ENCODE measurements at places on chromosomes 16 and 17. TPM values are rescaled to one million over a fixed set of nuclear protein-coding genes. Genes with fewer than 3 reads are reported as not detected.

- peak; percentile 15 for DNase-seq
These were observed 571.0 kb upstream of the EEF2KMT start for GRCh38 chr16:5668553-5668952.

HOXB1 gene
- not detected for polyA plus RNA-seq

GRCh38 chr17:80612997-80613731 is 68.5 kb downstream of the RPTOR start:
- no peak for DNase-seq

TBC1D3I gene
- 0.19 TPM for polyA plus RNA-seq

DNA sequence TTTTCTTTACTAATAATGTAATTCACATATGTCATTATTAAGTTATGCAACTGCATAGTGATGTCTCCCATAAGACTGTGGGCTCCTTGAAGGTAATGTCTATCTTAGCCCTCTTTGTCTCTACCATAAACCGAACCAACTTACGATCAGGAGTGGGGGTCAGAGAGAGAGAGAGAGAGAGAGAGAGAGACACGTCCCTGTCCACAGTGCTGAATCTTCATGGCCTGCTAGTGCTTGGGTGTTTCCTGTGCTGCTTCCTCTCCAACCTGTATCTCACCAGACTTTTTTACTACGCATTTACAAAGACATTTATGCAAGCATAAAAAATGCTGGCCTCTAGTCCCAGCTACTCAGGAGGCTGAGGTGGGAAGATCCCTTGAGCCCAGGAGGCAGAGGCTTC is 52.2 kb upstream of the HAPSTR1 start:
- no peak for DNase-seq

GRCh38 chr16:2591476-2592240 is 53.8 kb downstream of the PDPK1 start:
- no peak for DNase-seq

KCNAB3 gene
- 2.1 TPM for polyA plus RNA-seq

- DNase-seq, result no peak
These were observed 4.2 kb downstream of the PLD6 start for GRCh38 chr17:17201907-17202306.

DNA sequence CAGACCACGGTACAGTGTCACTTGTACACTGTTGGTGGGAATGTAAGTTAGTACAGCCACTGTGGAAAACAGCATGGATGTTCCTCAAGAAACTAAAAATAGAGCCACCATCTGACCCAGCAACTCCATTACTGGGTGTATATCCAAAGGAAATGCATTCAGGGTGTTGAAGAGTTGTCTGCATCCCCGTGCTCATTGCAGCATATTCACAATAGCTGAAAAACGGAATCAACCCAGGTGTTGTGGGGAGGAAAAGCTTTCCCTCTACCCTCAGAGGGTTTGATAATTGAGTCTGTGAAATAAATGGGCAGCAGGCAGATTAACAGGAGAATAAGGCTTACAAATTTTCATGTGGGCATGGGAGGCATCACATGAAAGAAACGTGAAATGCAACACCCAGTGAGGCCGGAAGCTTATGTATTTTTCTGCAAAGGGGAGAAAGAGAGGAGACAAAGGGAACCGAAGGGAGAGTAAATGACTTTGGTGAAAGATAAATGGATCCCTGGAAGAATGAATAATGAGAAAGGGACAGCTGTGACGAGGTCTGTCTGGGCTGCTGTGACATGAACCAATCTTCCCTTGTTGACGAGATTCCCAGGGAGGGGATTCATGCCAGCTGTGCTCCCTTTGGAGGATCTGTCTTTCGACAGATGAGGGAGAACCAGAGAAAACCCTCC is 106.2 kb downstream of the KCNJ12 start:
- no peak for DNase-seq

KRTAP4-4 gene
- polyA plus RNA-seq, result not detected

DNA sequence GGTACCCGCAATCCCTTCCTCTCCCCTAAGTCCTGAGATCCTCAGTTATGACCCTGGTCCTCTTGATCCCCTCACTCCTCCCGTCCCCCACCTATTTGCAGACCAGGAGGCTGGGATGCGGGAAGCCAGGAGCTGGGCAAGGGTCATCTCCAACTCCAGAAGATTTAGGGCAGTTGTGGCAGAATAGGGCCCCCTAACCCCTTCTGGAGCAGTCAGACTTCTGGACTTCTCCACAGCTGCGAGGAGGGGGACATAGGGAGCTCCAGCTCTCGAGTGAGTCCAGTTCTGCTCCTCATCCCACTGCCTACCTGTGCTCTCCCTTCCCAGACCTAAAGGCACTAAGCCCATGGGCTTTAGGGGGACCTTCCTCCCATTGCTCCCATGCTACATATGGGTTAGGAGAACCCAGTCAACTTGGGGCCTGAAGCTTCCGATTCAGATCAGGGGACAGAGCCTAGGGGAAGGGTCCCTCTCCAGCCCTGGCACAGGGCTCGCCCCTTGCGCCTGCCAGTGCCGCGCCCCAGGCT is 1.3 kb downstream of the WNK4 start:
- no peak for DNase-seq

DNA sequence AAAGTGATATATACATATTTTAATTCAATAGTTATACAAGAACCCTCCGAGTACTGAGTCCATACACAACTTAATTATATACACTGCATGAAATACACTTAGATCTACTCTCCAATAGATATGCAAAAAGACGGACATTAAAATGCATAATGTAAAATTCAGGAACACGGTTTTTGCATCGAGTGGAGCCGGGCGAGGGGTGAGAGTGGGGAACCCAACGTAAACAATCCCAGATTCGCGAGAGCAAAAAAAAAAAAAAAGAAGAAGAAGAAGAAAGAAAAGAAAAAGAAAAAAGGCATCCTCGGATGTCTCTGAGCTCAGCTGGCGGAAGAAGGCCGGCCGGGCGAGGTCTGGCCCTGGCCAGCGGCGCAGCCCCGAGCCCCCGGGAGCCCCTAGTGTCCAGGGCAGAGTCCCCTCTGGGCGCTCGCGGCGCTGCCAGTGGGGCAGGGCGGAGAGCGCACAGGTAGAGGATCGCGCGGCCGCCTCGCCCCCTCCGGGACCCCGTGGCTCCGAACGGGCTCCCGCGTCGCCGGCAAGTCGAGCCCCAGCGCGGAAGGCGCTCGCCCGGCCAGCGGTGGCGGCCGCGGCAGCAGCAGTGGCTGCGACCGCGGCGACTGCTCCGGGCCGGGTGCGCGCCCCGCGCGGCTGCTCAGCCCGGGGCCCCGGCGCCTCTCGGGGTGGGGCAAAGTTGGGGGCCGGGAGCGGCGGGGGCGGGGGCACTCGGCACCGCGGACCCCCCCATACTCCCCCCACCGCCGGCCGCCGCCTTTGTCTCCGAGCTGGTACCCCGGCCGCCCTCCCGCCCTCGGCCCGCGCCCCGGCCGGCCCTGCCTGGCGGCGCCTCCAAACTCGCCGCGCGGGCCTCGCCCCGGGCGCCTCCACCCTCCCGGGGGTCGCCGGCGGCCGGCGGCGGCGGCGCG is 9.6 kb upstream of the ZFHX3 start:
- peak; percentile 43 for DNase-seq

DNA sequence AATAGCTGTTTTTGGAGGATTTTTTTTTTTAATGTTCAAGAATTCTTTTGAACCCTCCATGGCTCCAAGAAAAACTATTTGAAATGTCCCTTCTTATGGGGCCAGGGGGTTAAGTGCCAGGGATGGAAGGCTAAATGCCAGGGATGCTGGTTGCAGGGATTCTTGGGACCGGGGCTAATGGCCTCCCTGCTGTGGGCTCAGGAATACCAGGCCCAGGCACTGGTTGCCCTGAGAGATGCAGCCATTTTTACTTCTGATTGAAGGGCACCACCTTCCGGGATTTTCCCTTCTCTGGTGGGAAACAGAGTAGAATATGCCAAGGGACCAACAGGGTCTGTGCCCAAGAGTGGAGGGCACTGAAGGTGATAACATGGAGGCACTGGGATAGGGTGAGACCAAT is 10.9 kb upstream of the KAT7 start:
- no peak for DNase-seq

DNA sequence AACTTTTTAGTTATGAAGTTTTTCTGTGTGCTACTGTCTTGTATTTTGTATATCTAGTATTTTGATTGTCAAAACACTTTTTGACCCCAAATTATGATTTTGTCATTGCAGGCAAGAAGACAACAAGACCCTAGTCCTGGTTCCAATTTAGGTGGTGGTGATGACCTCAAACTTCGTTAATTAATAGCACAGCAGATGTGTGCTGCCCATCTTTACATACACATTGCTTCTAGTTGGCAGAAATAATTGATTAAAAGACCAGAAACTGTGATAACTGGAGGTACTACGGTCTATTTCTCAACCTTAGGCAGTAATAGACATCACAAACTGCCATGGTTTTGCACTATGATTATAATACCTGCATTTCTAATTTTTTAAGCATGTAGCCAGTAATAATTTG is 11.1 kb upstream of the PHAF1 start:
- no peak for DNase-seq

DNA sequence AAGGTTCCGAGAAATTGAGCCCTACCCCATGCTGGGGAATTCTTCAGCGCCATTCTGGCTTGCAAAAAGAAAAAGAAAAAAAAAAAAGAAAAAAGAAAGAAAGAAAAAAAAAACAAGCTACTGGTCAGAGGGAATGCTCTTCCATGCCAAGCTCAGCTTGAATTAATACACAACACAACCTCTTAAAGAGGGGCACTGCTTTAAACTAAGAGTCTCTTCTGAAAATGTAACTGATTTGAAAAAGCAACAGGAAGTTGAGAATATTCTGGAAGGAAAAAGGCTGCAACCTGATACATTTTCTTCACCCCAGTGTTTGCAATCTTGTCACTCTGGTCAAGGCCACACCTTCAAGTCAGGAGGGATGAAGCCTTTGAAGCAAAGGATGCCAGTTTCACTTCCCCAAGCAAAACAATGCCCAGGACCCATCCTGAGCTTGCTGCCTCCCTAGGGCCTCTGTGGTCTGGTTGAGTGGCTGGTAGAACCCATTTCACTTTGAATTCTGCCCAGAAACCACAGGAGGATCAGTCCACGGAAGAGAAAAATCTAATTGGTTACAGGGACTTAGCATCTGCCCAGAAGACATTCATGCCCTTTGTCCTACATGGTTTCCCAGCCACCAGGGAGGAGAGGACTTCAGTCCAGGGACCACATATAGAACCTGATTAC is 389.7 kb downstream of the SOX9 start:
- DNase-seq, result no peak

DNA sequence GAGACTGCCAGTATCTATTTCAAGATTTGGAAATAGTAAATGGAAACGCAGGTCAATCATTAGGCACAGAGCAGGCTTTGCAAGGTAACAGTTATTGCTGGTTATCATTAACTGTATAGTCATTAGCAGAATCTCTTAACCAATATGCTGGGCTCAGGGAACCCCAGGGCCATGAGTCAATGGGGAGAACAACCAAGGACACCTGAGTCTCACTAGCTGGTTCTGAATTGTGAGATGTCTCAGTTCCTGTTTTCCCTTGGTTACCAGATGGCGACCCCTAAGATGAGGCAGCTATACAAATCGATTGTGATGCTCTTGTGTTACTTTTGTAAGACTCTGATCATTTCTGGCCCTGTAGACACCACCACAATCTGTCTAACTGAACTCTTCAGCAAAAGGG is 385.3 kb downstream of the HAPSTR1 start:
- DNase-seq, result no peak

DNA sequence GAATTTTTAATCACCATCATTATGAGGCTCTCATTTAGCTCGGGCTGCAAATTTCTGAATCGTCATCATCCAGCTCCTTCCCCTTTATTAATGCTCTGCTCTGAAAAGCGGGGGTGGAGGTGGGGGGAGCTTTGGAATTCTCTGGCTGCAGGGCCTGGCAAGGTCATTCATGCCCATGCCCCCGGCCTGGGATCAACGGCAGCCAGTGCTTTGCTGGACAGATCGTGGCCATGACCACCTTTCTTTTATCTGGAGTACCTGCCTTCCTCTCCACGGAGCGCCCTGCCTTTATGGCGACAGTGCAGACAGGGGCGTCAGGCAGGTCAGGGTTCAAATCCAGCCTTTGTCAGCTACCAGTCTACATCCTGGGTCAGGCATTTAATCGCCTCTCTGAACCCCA is 5.1 kb upstream of the CPSF4L start:
- no peak for DNase-seq

EPX gene
- 0.17 TPM for polyA plus RNA-seq

DNA sequence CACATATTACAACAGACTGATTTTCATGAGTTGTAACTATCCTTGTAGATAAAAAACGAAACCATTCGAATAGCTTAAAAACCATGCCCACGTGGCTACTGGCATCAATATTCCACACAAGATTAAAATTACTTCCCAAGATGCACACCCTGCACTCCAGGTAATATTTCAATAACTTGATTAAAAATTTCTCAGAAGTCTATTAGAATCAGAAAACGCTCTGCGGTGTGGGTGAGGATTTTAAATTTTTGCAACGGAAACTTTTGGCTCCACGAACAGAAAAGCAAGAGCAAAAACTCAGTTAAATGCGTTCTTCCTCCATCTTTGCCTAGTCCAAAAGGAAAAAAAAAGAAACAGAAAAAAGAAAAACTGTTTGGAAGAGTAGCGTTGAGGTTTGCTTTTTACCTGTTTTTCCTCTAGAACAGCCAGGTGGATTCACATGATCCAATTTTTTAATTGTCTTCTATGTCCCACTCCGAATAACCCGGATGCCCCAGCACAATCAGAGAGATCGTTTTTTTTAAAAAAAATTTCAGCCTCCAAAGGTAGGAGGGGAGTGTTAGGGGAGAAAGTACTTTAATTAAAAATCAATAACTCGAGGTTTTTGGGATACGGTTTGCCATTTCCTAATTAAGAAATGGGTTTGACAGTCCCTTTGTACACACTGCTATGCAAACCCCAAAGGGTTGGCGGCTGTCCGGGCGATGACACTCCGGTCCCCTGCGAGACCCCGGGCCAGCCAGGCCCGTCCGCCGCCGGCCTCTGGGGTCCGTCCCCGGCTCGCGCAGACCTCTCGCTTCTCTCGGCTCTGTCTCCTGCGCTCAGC is 708 bp upstream of the NFAT5 start:
- no peak for DNase-seq

- no peak for DNase-seq
These were observed 67.6 kb upstream of the ADAMTS18 start for GRCh38 chr16:77502448-77502847.

- no peak for DNase-seq
These were observed 378.9 kb downstream of the CDH13 start for GRCh38 chr16:83005653-83006160.

IKZF3 gene
- 0.69 TPM for polyA plus RNA-seq

DNA sequence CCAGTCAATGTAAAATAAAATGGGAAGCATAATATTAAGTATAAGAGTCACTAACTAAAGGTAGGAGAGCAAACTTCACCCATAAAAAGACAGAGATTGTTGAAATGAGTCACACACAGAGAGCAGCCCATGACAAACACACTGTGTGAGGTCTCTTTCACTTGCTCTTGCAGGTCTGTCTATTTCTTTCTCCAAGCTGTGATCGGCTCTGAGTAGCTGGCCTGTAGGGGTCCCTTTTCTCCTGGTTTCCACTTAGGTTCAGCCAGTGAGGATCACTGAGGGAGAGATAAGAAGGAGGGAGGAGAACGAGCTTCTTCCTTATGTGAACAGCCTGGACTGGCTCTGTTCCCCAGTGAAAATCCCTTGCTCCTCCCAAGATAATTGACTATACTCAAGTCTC is 133.7 kb upstream of the HS3ST3A1 start:
- no peak for DNase-seq

Data from K562 (cell line).